ENCODE measurements at places on chromosomes 2 and 18. TPM values are rescaled to one million over a fixed set of nuclear protein-coding genes. Genes with fewer than 3 reads are reported as not detected.

- DNase-seq, result no peak
These were observed 5.4 kb downstream of the RAB11FIP5 start for GRCh38 chr2:73107211-73107926.

GRCh38 chr18:62586781-62587487, 64.1 kb downstream of the ZCCHC2 start:
- DNase-seq, result no peak

DNA sequence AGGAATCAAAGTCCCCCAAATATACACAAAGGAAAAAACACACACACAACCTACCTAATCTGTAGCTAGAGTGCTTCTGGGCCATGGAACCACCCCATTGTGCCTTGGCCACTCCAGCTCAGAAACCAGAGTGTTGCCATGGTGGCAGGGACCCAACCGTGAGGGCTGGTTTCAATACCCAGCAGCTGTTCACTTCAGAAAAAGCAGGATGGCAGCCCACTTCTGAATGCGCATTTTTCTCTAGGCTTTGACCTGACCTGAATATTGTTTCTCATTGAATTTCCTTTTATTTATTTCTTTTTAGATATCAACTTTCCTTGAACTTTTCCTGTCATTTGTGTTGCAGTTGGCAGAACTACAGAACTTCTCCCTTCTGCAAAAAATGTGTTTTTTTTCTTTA, 43.0 kb upstream of the EHBP1 start:
- no peak for DNase-seq

GRCh38 chr2:177090967-177091366, 121.6 kb upstream of the HNRNPA3 start:
- no peak for DNase-seq

- no peak for DNase-seq
These were observed 5.3 kb downstream of the SOS1 start for GRCh38 chr2:39115556-39115955.

DNA sequence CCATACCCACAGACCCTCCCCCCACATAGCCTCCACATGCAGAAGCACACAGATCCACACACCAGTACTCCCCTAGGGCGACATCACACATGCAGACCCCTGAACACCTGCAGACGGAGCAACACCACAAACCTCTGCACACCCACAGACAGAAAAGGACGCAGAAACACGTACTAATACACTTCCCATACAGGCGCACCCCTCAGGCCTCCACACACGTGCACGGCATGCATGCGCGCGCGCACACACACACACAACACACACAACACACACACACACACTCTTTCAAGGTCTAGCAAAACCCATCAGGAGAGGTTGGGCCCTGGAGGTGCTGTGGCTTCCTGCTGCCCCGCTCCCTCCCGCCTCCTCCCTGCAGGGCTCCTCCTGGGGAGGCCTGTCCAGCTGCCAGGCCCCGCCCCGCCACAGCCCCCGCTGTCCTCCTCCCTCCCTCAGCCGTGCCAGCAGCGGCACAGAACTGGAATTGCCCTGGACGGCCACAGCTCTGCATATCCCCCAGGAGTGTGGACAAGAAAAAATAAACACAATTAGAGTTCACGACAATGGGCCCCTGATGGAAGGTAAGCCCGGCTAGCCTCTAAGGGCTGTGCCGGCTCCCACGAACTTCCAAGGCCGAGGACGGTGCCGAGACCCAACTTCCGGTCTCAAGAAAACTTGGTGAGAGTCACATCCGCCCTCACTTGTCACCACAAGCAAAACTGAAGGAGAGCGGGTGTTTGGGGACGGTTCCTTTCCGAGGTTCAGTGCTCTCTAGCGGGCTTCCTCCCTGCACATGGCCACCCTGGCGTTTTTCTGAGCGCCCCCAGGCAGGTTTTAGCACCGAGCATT, 6.8 kb downstream of the ZFP36L2 start:
- peak; percentile 71 for DNase-seq

- no peak for DNase-seq
These were observed 169.8 kb upstream of the ERBB4 start for GRCh38 chr2:212708355-212708754.

DNA sequence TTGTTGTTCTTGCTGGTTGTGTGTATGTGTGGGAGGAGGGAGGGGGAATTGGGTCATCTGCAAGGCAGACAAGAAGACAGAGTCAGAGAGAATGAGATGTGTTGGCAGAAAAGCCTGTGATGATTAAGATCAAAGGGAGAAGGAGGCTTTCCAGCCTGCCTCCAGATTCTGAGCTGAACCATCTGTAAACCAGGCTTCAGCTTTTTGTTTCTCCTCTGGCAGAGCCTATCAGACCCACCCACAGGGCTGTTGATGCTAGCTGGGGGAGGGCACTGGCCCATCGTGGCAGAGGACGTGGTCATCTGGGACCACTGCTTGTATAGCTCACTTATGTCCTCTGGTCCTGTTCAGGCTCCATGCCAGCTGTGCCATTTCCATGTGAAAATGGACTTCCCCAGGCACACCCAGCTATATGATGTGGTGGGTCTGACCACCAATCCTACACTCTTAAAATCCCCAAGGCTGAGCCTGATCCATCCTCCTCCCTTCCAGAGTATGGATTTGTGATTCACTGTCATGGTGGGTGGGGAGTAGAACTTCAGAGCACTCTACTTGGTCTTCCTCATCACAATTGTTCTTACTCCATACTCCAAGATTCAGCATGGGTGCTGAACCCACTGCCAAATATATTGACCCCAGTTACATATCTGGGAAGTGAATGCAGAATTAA, 27.8 kb upstream of the COL6A3 start:
- DNase-seq, result peak; percentile 45

DNA sequence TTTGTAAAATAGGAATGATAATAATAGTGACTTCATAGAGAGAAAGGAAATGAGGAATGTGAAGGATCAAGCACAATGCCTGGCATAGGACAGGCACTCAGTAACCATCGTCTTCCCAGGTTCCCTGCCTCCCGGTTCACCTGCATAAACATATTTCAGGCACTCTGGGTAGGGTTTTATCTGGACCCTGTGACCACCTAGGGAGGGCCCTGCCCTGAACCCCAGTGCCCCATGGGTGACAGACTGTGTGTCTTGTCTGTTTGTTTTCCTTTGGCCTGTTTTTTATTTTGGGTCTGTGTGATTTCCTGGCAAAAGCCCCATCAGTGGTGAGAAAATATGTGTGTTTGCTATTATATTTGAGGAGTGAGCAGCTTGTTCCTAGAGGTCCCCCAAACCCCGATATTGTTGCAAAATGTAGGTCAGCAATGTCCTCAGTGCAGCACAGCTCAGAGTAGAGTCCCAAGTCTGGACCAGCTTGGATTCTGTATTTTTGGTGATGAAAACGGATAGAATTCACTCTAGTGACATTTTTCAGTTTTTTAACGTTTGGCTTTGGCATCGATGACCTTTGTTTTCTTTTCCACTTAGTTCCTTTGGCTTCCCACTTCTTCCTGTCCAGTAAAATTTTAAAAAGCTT, 9.6 kb upstream of the NT5C1B start:
- DNase-seq, result no peak

DNA sequence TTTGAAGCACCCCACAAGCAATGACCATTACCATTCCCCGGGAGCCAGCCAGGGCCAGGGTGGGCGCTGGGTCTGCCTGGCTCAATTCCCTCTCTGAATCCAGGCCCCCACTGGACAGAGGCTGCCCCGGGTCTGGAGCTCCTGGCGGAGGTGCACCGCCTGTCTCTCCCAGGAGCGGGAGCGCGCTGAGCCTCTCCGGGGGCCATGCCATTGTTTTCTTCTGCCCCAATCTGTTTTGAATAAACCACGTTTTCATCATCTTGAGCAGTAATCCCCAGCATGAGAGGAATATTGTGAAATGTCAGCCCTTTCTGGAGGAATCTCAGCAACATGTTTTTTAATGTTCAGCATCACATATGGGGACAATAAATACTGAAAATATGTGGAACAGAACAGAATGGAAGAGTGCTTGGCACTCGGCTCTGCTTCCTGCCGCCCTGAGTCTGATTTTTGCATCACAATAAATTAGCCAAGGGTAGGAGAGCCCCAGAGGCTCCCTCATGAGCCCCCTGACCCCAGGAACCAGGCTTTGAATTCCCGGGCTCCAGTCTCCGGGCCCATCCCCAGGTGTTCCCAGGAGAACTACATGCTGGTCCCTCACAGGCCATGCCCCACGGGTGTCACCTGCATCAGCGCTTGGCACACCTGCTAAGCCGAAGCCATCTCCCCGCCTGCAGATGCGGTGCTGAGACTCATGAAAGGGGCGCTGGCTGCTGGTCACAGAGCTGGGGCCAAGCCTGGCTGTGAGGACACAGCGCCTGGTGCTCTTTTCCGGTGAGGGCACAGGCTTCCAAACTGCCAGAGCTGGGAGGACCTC, 88.8 kb downstream of the INHBB start:
- no peak for DNase-seq

- peak; percentile 57 for DNase-seq
These were observed 2.5 kb downstream of the ARMC9 start for GRCh38 chr2:231200805-231201474.

DNA sequence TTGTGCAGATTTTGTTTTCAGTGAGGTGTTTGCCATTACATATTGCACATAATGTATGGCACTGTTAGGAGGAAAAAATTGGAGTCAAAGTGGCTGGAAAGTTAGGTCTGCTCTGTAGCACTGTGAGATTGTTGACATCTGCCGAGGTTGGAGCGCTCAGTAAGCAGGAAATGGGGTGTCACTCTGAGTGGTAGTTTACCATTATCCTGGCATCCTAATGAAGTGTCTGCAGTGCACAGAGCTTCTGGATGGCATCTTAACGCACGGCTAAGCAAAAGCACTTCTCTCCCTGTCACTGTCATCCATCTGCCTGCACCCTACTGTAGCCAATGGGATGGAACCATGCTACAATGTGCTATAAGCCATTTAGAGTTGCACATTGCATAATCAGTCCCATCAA, 561.9 kb downstream of the ARHGAP15 start:
- DNase-seq, result no peak

DNA sequence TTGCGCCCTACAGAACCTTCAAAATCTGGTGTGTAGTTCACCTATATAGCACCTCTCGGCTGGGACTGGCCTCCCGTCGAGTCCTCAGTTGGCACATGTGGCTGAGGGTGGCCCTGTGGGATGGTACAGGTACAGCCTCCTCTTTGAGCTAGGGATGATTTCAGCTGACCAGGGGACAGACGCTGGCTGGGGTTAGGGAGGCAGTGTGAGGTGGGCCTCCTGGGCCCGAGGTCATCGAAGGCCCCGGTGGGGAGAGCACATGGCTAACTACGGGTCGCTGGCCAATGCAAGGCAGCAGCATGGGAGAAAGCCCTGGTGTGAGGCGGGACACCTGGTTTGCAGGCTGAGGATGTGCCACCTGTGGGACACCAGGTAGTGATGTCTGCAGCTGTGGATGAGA, 304.8 kb downstream of the GBX2 start:
- DNase-seq, result no peak

DNA sequence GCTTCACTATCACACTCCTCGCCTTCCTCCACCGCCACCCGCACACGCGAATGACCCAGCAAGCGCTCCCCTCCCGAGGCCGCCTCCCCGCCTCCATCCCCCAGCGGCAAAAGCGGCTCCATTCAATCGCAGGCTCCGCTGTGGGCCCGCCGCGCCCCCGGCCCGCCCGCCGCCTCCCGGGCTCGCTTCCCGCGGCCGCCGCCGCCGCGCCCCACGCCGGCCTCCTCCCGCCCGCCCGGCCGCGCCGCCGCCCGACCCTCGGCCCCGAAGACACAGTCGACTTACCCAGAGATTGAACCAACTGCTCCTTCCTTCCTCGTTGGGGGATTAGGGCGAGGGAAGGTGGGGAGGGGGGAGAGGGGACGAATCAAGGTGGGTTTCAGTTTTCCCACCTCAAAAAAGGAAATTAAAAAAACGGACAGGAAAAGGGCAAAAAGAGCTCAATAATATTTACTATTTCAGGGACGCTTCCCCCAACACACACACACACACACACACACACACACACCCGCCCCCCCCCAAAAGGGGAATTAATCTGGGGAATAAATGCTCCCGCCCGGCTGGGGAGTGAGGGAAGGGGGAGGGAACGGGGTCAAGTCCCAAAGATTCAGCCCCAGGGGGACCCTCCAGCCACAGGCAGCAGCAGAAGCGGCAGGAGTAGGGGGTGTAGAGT, 743 bp downstream of the XPO1 start:
- peak; percentile 6 for DNase-seq

GREB1 gene
- under 0.01 TPM for total RNA-seq

MPP4 gene
- total RNA-seq, result 0.13 TPM

CROCC2 gene
- 0.26 TPM for total RNA-seq

OSR1 gene
- 1.7 TPM for total RNA-seq

CPSF3 gene
- 42.4 TPM for total RNA-seq

PCBP1 gene
- total RNA-seq, result 17.1 TPM

GPAT2 gene
- total RNA-seq, result 0.26 TPM

ZSWIM2 gene
- total RNA-seq, result not detected

EFR3B gene
- total RNA-seq, result 0.13 TPM

UGT1A8 gene
- total RNA-seq, result under 0.01 TPM

All from bronchial epithelial cell (primary cell).